ENCODE measurements at places on chromosomes 3 and 15.

- no peak for DNase-seq
Measured at GRCh38 chr3:32423956-32424557, 32.4 kb downstream of the CMTM7 start.

DNA sequence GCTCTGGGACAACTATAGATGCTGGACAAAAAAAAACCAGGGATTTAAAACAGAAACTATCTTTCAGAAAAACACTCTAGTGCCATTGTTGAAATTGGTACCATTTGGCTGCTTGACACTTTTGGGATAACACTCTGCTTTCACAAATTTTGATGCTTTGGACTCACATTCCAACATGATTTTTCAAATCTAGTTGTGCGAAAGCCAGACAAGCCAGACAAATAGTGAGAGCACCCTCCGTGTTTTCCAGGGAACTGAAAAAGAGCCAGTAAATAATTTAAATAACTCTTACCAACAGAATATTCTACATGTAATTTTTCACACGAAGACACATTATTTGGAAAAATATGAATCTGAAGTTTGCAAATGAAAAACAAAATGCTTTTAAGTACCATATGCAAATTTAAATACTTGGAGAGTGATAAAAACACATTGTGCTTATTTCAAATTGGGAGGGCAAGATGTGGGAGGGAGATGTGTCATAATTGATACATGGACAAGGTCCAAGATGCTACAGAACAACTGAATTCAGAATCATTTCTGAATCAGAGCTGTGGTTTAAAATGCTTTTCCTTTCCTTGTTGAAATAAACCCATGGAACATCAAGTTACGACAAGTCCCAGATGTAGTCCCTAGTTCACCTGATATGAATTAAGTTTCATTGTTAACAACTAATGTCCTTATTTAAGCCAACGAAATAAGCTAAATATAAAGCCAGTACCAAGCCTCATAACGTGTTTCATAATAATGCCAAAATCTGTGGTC, 144.2 kb upstream of the SOX2 start:
- no peak for DNase-seq

GRCh38 chr3:72262736-72263135, 477.8 kb upstream of the PROK2 start:
- DNase-seq, result no peak

GRCh38 chr15:67897646-67898339, 57.9 kb upstream of the RNU6-1 start:
- no peak for DNase-seq

DNA sequence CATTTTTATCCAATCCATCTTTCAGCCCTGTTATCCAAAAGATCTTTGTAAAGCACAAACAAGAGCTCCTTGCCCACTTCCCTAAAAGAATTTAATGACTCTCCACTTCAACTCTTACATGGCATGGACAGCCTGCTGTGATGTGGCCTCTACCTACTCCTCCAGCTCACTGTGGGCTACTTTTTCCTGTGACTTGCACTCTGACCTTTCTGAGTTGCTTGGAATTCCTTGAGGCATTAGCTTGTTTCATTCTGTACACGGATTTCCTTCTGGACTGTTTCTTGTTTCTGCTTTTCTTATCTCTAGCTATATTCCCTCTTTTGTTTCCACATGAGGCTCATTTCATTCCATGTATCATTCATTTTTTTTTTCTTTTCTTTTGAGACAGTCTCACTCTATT, 15.2 kb downstream of the QTRT2 start:
- DNase-seq, result no peak

DNA sequence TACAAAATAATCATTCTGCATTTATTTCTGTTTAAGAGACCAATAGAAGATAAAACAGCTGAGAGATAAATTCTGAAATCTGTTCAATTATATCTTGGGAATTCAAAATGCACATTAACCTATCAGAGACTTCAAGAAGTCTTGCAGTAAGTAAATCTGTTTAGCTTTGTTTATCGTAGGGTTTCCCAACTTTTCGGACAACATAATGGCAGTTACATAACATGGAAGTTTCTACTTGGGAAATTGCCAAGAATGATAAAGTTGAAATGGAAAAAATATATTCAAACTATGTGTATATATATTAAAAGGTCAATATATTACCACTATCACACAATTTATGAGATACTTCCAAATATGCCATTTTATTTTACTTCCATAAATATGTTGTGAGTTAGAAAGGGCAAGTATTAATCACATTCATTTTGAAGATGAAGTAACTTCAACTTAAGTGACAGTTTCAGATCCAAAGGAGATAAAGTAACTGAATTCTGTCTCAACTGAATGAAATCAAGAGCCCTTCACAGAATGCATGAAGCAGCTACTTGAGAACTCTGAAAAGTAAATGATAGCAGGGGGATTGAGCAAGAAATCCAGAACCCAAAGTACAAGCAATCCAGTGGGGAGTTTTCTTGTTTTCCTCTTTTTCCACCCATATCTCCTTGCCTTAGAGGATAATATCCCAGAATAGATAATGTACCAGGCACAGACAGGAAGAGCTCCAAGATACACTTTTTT, 108.8 kb downstream of the PLOD2 start:
- DNase-seq, result no peak

DNA sequence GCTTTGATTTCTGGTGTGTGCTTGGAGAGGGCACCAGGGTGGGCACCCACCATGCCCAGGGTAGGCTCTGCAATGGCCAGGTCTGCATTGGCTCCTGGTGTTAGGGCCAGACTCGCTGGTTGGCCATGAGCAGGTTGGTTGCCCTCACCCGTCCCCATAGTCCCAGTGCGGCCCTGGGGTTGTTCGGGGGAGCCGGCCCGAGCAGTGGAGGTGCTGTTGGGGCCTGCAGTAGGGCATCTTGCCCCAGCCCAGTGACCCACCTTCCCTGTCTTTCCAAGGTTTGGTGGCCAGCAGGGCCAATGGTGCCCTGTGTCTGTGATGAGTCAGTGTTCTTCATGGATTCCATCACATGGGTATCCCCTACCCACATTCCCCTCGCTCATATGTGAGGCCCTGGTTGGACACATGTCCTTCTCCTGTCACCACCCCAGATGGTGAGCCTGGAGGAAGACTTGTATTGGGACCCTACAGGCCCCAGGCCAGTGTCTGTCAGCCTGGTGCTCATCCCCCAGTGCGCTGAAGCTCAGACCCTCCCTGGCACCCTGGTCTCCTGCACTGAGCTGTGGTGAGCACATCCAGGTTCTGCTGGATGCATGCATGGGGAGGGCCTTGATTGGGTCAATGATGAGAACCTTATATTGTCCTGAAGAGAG, 190.1 kb downstream of the UBE3A start:
- no peak for DNase-seq

GRCh38 chr15:79329171-79329611, 18.3 kb downstream of the TMED3 start:
- DNase-seq, result no peak

DNA sequence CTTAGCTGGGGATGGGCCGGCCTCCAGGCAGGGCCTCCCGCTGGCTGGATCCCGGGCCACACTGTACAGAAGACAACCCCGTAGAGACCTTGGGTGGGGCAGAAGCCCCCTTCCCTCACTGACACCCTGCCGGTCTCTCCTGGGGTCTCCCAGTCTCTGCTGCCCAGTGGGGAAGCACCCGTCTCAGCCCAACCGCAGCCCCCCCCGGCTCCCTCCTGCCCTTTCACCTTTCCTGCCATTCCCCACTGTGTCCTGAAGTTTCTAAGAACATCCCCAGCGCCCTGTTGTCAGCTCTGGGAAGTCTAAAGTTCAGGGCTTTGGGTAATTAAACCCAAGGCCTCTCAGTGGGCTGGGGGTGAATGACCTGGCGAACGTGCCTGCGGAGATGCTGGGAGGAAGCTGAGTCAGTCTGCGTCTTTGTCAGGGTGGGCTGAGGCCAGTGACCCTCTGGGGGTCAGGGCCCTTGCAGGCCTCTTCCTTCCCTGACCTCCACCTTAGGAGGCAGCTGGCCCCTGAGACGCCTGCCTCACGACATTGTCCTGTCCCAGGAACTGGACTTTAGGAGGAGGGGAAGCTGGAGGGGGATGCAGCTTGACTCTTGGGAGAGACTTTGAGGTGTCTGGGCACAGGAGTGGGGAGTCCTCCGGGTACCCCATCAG, 1.4 kb upstream of the SLC51A start:
- no peak for DNase-seq

GRCh38 chr15:73986055-73986775, 5.9 kb downstream of the STOML1 start:
- no peak for DNase-seq

GRCh38 chr15:38068626-38069391, 134.4 kb downstream of the TMCO5A start:
- DNase-seq, result no peak

- DNase-seq, result no peak
Measured at GRCh38 chr3:152021951-152022461, 148.6 kb downstream of the SUCNR1 start.

DNA sequence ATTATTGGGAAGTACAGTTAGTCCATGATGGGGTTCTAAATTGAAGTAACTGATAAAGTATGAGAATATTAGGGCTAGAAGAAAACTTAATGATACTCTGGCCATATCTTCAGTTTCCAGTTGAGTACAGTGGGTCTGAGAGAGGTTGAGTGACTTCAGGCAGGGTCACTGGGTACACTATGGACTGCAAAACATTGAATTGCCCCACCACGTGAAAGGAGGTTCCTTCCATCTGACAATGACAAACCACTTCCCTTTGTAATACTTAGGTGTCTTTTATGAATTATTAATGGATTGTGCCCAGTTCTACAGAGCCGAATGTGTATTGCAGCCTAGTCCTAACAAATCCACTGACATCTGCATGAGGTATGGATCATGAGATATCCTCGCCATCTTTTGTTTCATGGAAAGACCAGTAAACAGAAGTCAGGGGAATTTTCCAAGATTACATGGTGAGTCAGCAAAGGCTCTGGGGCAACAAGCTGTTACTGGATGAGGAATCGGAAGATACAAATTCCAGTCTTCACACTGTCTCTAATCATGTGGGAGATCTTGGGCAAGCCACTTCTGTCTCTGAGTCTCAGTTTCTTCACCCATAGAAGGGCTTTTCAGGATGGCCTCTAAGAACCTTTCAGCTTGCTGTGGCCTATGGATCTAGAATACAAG, 66.5 kb upstream of the BCL6 start:
- DNase-seq, result no peak

DNA sequence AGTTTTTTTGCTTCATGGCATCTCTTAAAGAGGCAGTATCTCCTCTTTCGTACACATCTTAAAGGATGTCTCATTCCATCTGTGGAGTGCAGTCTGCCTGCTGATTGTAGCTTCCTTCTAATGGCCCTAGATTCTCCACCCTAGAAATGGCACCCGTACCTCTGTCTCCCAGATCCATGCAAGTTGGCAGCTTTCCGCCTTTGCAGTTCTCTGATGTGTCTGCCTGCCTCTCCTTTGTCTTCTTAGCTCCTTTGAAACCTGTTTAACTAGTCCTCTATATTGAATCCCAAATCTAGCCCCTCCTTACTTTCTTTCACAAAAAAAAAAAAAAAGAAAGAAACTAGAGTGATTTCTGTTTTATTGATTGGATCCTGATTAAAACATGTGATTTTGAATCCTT, 1025.0 kb downstream of the ZPLD1 start:
- no peak for DNase-seq

DNA sequence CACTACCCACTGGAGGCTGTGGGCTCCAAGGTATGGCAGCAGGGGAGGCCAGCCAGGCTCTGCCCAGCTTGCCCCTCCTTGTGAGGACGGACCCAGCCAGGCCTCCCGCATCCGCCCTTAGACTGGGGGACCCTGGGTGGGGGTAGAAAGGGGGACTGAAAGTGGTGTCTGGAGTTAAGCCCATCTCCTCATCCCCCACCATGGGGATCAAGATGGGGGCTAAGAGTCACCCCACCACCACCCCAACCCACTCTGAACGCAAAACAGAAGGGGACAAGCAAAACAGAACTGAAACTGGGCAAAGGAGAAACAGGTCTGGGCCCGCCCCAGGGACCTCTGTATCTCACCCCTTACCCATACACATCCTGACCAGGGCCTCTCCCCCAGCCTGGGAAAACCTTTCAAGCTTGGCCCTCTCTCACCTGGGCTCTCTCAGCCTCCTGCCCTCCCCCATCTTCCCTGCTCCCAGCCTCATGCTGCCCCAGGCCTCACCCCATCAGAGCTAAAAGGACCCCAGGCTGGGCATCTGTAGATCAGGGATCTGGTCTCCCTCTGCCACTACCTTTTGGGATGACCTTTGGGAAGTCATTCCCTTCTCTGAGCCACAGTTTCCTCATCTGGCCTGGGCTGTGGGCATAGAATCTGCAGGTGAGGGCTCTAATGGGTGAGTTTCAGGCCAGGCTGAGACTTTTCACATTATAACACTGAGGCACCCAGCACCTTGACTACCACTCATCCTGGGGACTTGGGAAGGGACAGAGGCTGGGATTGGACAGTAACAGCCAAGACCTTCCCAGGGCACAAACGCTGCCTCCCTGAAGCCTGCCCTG, 30.0 kb upstream of the CYP11A1 start:
- DNase-seq, result no peak

GRCh38 chr3:32869513-32870047, 51.8 kb downstream of the TRIM71 start:
- no peak for DNase-seq

GRCh38 chr3:48157950-48158376, 30.3 kb downstream of the CDC25A start:
- no peak for DNase-seq

- no peak for DNase-seq
Measured at GRCh38 chr15:90660195-90660998, 56.7 kb upstream of the BLM start.

GRCh38 chr3:38985981-38986380, 65.8 kb downstream of the SCN11A start:
- no peak for DNase-seq

DNA sequence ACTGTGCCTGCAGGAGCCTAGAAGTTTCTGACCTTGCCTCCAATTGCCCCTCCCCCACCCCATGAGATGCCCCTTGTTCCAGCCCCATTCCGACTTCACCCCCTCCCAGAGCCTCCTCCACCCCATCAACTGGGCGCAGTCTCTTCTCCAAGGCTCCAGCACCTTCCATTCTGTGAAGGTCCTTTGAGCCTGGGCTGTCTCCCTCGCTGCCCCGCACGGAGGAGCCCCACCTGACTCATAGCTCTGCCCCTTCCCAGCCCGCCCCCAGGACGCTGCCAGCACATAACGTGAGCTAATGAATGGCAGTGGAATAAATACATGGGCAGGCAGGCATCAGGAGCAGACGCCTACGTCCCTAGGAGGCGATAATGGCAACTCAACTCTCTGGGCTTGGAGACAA, 113.1 kb downstream of the NUP210 start:
- no peak for DNase-seq

GRCh38 chr15:93170329-93170728, 81.3 kb upstream of the RGMA start:
- DNase-seq, result no peak

GRCh38 chr3:5036858-5037257, 57.6 kb downstream of the BHLHE40 start:
- DNase-seq, result no peak

DNA sequence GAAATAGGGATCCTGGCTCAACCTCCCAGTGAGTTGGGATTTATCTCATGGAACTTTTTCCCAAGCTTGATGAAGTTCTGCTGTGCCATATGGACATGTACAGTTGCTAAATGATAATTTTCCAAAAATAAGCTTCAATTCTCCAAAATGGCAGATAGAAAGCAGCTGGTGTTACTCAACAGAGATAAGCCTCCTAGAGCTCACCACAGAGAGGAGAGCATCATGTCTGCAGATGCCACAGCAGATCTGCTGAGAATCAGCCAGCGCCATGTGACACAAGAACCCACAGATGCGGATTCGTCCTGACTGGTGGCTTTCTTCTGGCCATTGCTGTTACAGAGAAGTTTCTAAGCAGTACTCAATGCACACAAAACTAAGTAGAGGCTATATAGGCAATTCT, 50.6 kb downstream of the AGTR1 start:
- no peak for DNase-seq

- DNase-seq, result no peak
Measured at GRCh38 chr3:16343101-16343500, 78.1 kb downstream of the OXNAD1 start.

- DNase-seq, result no peak
Measured at GRCh38 chr3:150931745-150932144, 26.5 kb upstream of the MINDY4B start.

Data from central memory CD8-positive, alpha-beta T cell (primary cell).